Activated T-cell treated with anti-CD3 and anti-CD28 coated beads for 1 hour (primary cell): ENCODE measurements at places on chromosomes 3 and 15.

DNA sequence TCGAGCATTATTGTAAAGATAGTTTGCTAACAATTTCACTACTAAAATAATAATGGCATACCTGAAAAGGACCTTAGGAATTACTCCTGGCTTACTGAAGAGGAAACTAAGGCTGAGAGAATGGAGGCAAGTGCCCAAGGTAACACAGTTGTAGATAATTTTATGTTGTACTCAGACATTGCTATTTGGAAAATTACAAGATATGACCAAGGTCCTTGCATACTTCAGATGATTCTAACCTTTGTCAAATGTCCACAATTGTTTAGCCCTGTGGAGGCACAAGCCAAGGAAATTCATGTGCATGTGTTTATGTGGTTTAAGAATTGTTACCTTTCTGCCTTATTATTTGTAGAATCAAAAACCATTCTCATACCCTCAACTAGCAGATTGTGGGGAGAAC is 105.7 kb downstream of the TUSC7 start:
- DNase-seq = no peak

- DNase-seq = no peak
These were observed 44.3 kb upstream of the CHRNB4 start for GRCh38 chr15:78685159-78685921.

GRCh38 chr3:190444576-190445145 is 5.0 kb downstream of the TMEM207 start:
- no peak for DNase-seq

GRCh38 chr15:63288778-63289378 is 11.5 kb downstream of the APH1B start:
- no peak for DNase-seq

- no peak for DNase-seq
These were observed 128.0 kb upstream of the PRICKLE2 start for GRCh38 chr3:64353226-64353625.

DNA sequence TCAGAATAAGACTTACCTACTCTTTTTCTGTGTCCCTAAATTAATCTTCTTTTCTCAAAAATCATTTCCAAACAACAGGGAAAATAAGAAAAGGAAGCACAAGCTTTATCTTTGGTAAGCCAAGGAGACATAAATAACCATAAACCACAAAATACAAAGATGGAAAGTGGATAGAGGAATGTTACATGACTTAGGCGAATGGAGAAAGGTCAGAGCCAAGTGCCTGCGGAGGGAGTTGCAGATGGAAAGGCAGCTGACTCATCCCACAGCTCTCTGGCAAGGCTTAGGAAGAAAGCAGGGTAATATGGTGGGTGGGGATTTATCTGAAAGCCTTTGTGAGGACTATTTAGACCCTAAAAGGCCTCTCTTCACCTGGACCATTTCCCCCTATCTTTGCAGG is 72.8 kb downstream of the GALK2 start:
- no peak for DNase-seq

- no peak for DNase-seq
These were observed 68.9 kb downstream of the TM2D3 start for GRCh38 chr15:101583284-101583683.

DNA sequence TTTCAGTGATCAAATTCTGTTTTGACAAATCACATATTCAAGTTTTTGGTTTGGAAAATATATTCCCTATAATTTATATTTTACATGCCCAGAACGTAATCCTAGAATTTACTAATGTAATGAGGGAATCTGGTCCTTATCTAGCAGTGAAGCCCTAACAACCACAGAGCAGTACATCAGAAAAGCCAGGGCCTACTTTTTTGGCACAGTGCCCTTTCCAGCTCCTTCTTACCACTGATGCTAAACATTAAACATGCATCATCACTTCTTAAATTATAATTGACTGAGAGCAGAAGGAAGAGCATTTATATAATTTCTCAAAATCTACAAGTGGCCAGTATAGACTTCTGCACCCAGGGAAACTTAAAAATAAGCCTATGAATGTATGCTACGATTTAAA is 66.7 kb downstream of the FBXL22 start:
- no peak for DNase-seq

GRCh38 chr3:105930733-105931132 is 61.9 kb upstream of the CBLB start:
- DNase-seq = no peak

GRCh38 chr15:60116456-60117089 is 112.5 kb downstream of the FOXB1 start:
- no peak for DNase-seq
